ENCODE measurements at places on chromosomes 3 and 15.

DNA sequence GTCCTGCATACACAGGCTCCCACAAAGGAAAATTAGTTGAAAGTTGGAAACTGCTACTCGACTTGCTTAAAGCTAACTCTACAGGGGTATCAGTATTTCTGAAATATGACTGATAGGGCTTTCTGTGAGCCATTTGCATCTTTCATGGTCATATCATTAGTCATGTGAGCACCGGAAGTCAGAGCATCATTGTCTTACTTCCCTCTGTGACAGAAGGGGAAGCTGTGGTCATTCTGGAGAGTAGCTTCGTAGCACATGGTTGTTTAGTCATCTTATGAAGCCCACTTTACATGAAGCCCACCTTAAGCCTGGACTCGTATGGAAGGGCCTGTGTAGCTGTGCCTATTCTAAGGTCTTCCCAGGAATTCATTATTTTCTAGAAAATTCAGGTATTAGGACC lies 69.0 kb downstream of the COL6A5 start:
- no peak for DNase-seq

- DNase-seq, result no peak
Measured at GRCh38 chr15:73845507-73845906, 27.9 kb upstream of the TBC1D21 start.

GRCh38 chr3:184679056-184679816 lies 32.6 kb downstream of the MAGEF1 start:
- no peak for DNase-seq

GRCh38 chr3:161017971-161018370 lies 87.2 kb downstream of the B3GALNT1 start:
- DNase-seq, result no peak

- DNase-seq, result no peak
Measured at GRCh38 chr15:49530092-49530491, 90.5 kb downstream of the FAM227B start.

- no peak for DNase-seq
Measured at GRCh38 chr3:138072796-138073195, 42.6 kb downstream of the DZIP1L start.

DNA sequence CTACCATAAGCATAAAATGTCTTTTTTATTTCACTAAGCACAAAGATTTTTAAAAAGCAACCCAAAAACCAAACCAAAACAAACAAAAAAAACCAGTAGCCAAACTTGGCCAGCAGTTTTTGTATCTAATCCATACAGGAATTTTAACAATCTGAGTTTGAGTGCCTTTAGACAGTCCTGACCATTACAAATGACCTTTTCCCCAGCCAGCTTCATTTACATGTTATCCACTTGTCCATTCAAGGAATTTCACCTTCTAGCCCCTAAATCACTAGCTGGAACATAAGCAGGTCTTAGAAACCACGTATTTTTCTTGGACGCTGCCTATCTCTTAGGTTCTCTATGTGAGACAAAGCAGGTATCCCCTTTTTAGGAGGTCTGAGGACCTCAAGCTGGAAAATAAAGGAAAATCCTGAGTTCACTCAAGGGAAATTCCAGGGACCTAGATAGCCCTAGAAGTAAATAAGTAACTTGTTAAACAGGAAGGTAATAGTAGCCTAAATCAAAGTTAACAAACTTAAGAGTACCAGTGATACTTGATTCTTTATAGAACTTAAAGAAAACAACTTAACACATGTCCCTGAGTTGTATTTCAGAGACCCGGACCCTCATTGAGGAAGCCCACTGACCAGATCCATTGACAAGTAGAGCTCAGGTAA lies 34.2 kb downstream of the CIP2A start:
- no peak for DNase-seq

DNA sequence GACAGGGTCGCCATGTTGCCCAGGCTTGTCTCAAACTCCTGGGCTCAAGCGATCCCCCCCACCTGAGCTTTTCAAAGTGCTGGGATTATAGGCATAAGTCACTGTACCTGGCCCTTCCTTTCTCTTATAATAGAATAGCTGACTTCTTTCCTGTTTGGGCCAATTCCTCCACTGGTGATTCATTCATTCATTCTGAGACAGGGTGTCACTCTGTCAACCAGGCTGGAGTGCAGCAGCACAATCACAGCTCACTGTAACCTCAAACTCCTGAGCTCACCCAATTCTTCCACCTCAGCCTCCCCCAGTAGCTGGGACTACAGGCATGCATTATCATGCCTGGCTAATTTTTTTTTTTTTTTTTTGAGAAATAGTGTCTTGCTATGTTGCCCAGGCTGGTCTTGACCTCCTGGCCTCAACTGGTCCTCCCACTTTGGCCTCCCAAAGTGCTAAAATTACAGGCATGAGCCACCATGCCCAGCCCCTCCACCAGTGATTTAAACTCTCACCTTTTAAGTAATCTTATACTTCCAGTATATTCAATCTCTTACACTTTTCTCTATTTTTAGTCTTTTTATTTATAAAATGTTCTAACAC lies 20.9 kb downstream of the GNB4 start:
- no peak for DNase-seq

DNA sequence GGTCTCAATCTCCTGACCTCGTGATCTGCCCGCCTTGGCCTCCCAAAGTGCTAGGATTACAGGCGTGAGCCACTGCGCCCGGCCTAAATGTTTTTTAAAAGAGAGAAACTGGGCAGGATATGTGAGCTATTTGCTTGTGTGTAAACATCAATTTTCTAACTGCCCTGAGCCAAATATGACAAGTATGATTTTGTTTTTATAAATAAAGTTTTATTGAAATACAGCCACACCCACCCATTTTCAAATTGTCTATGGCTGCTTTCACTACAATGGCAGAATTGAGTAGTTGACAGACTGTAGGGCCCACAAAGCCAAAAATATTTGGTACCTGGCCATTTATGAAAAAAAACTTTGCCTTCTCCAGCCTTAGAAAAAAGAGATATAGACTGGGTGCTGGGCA lies 15.9 kb upstream of the HDC start:
- DNase-seq, result no peak

- no peak for DNase-seq
Measured at GRCh38 chr3:195096053-195096452, 174.9 kb downstream of the XXYLT1 start.

GRCh38 chr3:157958457-157958856 lies 147.8 kb downstream of the SHOX2 start:
- DNase-seq, result no peak

GRCh38 chr3:32836601-32837000 lies 18.8 kb downstream of the TRIM71 start:
- DNase-seq, result no peak

DNA sequence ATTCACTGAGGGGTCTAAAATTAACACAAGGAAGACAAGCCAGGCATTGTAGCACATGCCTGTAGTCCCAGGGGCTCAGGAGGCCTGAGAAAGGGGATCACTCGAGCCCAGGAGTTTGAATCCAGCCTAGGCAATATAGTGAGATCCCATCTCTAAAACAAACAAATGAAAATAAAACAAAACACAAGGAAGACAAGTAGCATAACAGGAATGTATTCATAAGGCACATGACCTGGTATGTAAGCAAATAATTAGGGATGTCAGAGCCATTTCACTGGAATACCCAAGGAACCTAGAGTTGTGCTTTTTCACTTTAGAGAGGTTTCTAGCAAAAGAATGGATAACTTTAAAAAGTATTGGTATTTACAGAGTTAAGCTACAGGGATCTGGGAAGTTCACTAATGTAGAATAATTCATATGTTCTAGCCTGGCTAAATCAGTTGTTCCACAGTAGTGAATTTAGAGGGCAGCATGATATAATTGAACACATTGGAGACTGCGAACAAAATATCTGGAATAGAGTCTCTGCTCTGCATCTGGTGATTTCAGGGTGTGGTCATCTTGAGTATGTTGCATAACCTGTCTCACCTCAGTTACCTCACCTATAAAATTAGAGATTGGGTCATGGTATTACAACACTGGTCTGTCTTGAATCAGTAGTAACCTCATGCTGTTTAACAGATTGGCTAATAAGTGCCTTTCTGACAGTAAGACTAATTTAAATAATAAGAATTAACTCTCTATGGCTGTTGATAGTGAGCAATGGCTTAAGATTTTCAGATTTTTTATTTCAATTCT lies 9.3 kb downstream of the GRAMD1C start:
- DNase-seq, result no peak

DNA sequence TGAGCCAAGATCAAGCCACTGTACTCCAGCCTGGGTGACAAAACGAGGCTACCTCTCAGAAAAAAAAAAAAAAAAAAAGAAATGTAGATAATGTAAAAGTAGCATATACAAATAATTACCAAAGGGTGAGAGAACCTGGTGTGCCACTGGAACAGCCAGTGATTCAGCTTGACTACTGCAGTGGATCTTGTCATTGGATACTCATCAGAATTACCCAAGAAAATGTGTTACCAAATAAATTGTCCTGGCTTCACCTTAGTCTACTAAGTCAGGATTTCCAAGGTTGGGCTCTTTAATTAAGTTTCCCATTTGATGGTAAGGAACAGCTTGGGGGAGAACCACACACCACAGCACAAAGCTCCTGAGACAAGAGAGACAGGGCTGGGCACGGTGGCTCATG lies 1.5 kb downstream of the NICN1 start:
- DNase-seq, result no peak

DNA sequence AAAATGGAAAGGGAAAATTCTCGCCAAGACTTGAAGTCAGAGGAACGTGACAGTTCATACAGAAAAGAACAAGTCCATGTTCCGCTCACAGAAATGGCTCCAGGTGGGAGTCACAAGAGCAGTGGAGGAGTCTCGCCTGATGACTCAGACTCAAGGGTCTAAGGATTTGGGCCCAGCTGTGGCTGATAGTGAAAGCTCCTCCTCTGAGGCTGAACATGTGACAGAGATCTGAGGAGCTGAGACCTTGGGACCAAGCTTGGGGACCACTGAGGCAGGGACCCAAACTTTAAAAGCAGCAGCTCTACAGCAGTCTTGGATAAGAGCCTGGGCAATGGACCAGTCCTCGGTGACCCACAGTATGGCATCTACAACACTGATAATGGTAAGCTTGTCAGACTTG lies 9.3 kb upstream of the VEPH1 start:
- DNase-seq, result no peak

DNA sequence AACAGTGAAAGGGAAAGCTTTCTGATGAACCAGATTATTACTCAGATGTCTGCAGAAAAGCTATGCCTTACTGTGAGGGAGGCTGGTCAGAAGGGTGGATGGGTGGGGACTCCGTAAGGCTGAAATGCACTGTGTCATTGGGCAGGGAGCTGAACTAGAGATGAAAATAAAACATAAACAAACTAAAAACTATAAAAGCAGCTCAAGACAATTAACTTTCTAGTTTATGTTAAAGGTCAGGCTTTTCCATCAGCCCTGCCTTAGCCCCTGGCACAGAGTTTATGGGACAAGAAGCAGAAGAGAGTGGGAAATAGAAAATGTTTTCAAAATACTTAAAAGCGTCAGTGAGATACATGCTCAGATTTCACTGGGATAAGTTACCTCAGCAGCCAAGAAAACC lies 310.0 kb upstream of the UBE2E2 start:
- no peak for DNase-seq

- no peak for DNase-seq
Measured at GRCh38 chr3:116300226-116300625, 145.1 kb downstream of the LSAMP start.

DNA sequence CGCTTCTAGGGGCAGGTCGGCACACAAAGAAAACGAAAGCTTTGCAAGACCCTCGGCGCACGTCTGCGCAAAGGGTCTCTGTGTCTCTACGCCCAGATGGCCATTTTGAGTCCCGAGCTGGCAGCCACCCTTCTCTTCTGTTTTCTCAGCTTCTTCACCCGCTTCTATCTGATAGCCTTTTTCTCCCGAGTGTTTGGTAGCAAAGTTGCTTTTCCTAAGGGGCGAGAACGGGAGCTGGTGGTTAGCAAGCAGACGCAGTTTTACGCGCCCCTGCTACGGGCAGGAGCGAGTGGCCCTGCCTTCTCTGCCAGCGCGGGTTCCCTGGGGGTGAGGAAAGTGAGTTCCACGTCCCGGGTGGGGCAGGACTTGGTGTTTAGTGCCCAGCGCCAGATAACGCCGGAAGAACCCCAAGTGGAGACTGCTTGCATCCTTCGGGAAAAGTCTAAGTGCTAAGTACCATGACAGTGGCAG lies 2.9 kb upstream of the MKRN2 start:
- DNase-seq, result no peak

GRCh38 chr3:182782149-182782548 lies 11.2 kb upstream of the ATP11B start:
- no peak for DNase-seq

DNA sequence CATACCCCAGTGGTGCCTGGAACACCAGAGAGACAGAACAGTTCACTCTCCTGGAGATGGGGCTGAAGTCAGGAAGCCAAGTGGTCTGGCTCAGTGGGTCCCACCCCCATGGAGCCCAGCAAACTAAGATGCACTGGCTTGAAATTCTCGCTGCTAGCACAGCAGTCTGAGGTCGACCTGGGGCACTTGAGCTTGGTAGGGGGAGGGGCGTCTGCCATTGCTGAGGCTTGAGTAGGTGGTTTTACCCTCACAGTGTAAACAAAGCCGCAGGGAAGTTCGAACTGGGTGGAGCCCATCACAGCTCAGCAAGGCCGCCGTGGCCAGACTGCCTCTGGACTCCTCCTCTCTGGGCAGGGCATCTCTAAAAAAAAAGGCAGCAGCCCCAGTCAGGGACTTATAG lies 272.0 kb downstream of the KLF13 start:
- DNase-seq, result no peak

- no peak for DNase-seq
Measured at GRCh38 chr3:32757618-32758374, 60.0 kb upstream of the TRIM71 start.

GRCh38 chr15:57586661-57587424 lies 4.9 kb upstream of the MYZAP start:
- DNase-seq, result no peak

- no peak for DNase-seq
Measured at GRCh38 chr15:65375871-65376607, 1.8 kb downstream of the IGDCC3 start.

GRCh38 chr3:171248426-171249111 lies 211.6 kb downstream of the TNIK start:
- no peak for DNase-seq

- no peak for DNase-seq
Measured at GRCh38 chr3:101913168-101913567, 63.9 kb downstream of the NFKBIZ start.

- no peak for DNase-seq
Measured at GRCh38 chr3:37770938-37771918, 90.5 kb upstream of the CTDSPL start.

DNA sequence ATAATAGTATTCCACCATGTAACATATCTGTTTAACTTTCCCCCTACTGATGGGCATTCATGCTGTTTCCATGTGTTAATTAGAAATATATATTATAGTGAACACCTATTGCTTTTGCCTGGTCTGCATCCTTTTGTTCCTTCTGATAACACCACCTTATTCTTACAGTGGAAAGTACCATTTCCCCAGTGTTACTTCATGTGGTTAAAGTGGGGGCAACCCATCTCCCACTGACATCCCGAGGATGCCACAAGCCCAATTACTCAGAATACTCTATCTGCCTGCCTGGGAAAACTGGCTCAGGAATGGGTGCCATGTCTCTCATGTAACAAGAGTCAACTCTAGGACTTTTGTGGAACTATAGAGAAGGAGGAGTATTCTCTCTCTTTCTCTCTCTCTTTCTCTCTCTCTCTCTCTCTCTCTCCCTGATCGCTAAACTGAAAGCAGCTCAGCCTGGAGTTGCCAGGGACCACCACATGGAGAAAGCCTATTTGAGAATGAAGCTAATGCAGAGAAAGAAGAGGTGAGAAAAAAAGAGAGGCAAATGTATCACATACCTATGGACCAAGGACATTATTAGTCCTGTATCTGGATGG lies 66.4 kb upstream of the PPIB start:
- DNase-seq, result no peak
